Astrocyte (in vitro differentiated cells and primary cell): ENCODE measurements at places on chromosomes 2 and 18. TPM values are rescaled to one million over a fixed set of nuclear protein-coding genes. Genes with fewer than 3 reads are reported as not detected.

The PLGLB2 gene
- total RNA-seq = 3.7 TPM in 2 replicates

The ZNF385B gene
- total RNA-seq = 0.27 TPM in 1 of 2 replicates, not detected in the other

The ADGRF3 gene
- 0.16 and 0.17 TPM in 2 replicates for total RNA-seq

The RUFY4 gene
- not detected in 2 replicates for total RNA-seq

The DNAH7 gene
- total RNA-seq = 0.79 and 1.2 TPM in 2 replicates

The WDR33 gene
- total RNA-seq = 40.9 and 41.8 TPM in 2 replicates

The TMEM150A gene
- total RNA-seq = 20.4 and 22.2 TPM in 2 replicates

The LYG2 gene
- not detected in 2 replicates for total RNA-seq

The TNFAIP6 gene
- total RNA-seq = 0.75 and 1.4 TPM in 2 replicates

The VIL1 gene
- not detected in 2 replicates for total RNA-seq

The GRP gene
- total RNA-seq = not detected in 2 replicates

The PPP1R7 gene
- total RNA-seq = 51.4 and 53.4 TPM in 2 replicates

The ABCB6 gene
- total RNA-seq = 12.5 and 13.2 TPM in 2 replicates

The EIF2AK2 gene
- 147 and 149 TPM in 2 replicates for total RNA-seq

The DHRS9 gene
- total RNA-seq = not detected in 2 replicates

The CRYGC gene
- not detected in 2 replicates for total RNA-seq

The ANKRD36 gene
- total RNA-seq = 17.8 and 21.5 TPM in 2 replicates

The CHRND gene
- total RNA-seq = not detected in 2 replicates

The GPR39 gene
- total RNA-seq = 4.0 and 4.4 TPM in 2 replicates

The BOLL gene
- not detected in 2 replicates for total RNA-seq

The ZBTB7C gene
- 1.0 and 1.4 TPM in 2 replicates for total RNA-seq

The KCNE4 gene
- total RNA-seq = 0.27 and 0.34 TPM in 2 replicates

The CPO gene
- not detected in 2 replicates for total RNA-seq

The DNAJC5G gene
- total RNA-seq = not detected in 2 replicates

The SEMA4C gene
- 30.7 and 32.8 TPM in 2 replicates for total RNA-seq

The GAL3ST2 gene
- total RNA-seq = not detected in 2 replicates

The ARHGAP25 gene
- 0.30 TPM in 1 of 2 replicates, not detected in the other for total RNA-seq

The RTKN gene
- total RNA-seq = 41.6 and 44.4 TPM in 2 replicates

The BBS5 gene
- 3.9 and 4.0 TPM in 2 replicates for total RNA-seq

The CENPO gene
- 13.3 and 17.5 TPM in 2 replicates for total RNA-seq

The CHST10 gene
- 11.1 and 12.7 TPM in 2 replicates for total RNA-seq

The TCF23 gene
- not detected in 2 replicates for total RNA-seq

The SH3BP4 gene
- total RNA-seq = 117 and 127 TPM in 2 replicates

The ALK gene
- 0.16 and 0.46 TPM in 2 replicates for total RNA-seq

The NEB gene
- 0.82 and 0.94 TPM in 2 replicates for total RNA-seq

The TMEM247 gene
- not detected in 2 replicates for total RNA-seq
